ENCODE measurements at places on chromosomes 3 and 15.

DNA sequence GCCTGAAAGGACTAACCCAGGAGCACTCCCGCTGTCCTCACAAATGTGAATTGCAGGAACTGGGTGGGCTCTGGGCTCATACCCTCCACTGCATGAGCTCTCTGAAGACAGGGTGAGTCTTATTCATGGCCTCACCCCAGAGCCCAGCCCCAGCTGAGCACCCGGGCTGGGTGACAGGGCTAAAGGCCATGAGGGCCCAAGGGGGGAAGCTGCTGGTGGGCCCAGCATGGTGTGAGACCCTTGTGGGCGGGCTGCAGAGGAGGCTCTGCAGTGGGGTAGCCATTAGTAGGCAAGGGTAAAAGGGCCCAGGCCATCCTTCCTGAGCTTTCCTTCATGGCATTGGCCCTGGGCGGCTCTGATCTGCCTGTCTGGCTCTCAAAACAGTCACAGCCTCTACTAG is 30.3 kb downstream of the SRPRB start:
- no peak for DNase-seq

GRCh38 chr3:11832981-11833905 is 13.4 kb downstream of the TAMM41 start:
- DNase-seq: no peak

DNA sequence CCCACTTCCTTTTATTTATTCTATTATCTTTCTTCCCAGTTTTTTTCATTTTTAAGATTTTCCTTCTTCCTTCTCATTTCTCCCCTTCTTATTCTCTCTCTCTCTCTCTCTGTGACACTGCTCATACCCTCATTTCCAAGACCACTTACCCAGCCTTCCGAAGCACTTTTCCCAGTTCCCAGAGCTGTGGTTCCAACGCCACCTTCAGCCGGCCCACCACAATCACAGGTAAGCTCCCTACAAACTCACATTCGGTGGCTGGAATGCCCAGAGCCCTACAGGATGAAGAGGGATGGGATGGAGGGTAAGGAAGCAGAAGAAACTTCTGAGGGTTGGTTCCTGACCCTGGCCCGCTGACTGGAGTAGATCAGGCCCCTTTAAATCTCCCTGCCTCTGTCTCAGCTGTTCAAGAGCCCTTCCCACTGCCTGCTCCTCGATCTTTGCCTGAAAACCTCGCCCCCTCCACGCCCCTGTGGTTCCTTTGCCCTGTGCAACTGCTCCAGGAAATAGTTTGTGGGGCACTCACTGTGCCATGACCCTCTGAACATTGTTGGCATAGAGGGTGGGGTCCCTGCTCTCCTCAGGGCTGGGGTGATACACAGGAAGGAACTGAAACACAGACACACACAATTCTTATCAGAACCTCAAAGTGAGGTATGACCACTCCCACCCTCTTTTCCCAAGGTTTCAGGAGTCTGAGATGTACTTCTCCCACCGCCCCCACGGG is 4.8 kb downstream of the LPCAT4 start:
- no peak for DNase-seq

- no peak for DNase-seq
Measured at GRCh38 chr3:188834349-188834748, 337.4 kb upstream of the TPRG1 start.

- DNase-seq: no peak
Measured at GRCh38 chr3:9349321-9350117, 13.3 kb upstream of the THUMPD3 start.

- DNase-seq: no peak
Measured at GRCh38 chr15:64635499-64636495, 139.6 kb downstream of the RBPMS2 start.

- no peak for DNase-seq
Measured at GRCh38 chr3:37765591-37766488, 95.8 kb upstream of the CTDSPL start.

DNA sequence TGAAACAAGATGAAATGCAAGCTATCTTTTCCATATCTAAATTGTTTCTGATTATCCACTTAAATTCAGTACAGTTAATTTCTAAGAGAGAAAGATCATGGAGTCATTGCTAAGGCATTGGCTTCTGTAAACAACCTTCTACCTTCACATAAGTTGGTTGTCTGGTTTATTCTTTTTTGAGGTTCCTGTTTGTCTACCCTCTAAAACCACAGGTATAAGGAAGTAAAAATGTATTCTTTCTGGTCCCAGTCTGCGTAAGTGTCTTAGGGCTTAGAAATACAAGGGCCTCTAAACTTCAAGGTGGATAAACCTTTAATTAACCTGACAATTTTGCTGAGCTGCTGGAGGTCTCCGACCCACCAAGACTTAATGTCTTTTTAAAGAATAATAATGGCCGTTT is 3.6 kb upstream of the ATOSA start:
- no peak for DNase-seq

GRCh38 chr3:141659821-141660613 is 78.1 kb upstream of the RNF7 start:
- no peak for DNase-seq

- no peak for DNase-seq
Measured at GRCh38 chr3:193735850-193736249, 142.8 kb downstream of the OPA1 start.

DNA sequence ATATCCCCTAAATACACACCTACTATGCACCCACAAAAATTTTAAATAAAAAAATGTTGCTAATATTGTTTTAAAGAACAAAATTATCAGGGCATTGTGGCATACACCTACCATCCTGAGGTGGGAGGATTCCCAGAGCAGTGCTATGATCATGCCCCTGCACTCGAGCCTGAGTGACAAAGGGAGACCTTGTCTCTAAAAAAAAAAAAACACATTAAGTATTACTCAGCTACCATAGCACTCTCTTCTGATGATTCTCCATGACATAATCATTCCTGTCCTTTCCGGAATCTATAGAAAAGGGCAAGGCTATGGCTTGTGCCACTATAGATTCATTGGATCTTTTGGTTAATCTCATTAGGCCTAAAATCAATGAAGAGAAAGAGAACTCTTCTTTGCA is 77.4 kb downstream of the ACAP2 start:
- no peak for DNase-seq

GRCh38 chr3:45974686-45975085 is 20.9 kb downstream of the FYCO1 start:
- no peak for DNase-seq

- no peak for DNase-seq
Measured at GRCh38 chr15:80614711-80615360, 80.3 kb upstream of the ABHD17C start.

GRCh38 chr3:51711352-51712037 is 4.6 kb downstream of the GRM2 start:
- DNase-seq: no peak

GRCh38 chr15:70541511-70541910 is 221.8 kb downstream of the UACA start:
- DNase-seq: no peak

GRCh38 chr3:55207744-55208143 is 279.4 kb downstream of the WNT5A start:
- DNase-seq: no peak

DNA sequence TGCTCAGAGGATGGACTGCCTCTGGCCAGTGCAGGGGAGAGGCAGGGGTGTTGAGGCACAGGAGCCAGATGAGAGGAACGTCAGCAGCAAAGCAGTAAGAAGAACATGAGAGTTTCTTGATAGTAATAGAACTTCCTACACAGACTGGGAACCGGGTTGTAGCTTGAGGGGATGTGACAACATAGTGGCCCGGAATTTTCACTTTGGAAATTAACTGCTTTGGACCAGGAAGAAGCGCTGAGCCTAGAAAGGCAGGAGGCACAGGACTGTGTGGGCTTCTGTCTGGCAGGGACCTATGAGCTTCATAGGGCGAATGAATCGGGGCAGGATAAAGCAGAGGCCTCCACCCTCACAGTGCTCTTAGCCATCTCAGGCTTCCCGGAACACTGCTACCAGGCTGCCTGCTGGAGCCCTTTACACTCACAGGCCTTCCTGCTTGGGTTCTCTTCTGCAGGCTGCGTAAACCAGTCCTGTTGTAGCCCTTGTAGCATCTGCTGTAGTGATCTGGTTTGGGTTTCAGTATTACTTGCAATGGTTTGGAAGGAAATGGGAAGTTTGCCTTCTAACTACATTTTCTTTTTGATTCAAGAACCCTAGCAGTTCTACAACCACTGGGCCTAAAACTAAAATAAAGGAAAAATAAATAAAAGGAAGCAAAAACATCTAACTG is 3.3 kb upstream of the ADPGK start:
- no peak for DNase-seq

DNA sequence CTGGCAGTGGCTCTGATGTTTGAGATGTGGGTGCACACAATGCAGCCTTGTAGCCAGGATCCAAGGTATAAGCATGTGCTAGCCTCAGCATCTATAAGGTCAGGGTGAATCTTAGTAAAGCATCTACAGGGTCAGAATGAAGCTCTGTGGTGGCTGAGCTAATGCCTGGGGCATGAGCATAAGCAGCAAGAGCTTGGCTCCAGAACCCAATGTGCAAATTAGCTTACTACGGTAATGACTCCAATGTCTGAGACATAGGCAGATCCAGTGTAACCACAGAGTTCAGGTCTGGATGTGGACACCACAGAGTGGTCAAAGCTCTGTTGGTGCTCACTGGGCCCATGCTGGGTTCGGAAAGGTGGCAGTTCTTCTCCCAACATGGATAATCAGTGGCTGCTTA is 304.5 kb upstream of the NECTIN3 start:
- no peak for DNase-seq

- DNase-seq: no peak
Measured at GRCh38 chr3:58333206-58334012, 717 bp downstream of the PXK start.

- no peak for DNase-seq
Measured at GRCh38 chr3:126049289-126050049, 34.5 kb downstream of the SLC41A3 start.

- DNase-seq: no peak
Measured at GRCh38 chr3:180875124-180875698, 37.3 kb upstream of the FXR1 start.

DNA sequence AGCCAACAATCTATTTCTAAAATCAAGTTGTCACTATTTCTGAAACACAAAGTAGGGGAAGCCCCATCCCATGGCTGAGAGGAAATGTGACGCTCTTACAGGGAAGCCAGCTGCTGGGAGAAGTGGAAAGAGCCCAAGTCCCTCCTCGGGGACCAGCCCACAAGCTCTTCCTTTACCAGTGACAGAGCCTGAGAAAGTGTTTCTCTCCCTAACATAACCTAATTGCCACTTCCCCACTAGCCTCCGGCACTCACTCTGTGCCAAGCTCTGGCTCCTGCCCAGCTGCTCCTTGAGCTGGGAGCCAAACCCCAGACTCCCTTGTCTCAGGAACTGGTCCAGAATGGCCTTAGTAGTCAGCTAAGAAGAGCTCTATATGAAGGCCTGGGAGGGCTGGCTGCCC is 42.9 kb downstream of the TNFAIP8L3 start:
- no peak for DNase-seq

- DNase-seq: no peak
Measured at GRCh38 chr3:194468086-194468485, 18.7 kb downstream of the ATP13A3 start.

DNA sequence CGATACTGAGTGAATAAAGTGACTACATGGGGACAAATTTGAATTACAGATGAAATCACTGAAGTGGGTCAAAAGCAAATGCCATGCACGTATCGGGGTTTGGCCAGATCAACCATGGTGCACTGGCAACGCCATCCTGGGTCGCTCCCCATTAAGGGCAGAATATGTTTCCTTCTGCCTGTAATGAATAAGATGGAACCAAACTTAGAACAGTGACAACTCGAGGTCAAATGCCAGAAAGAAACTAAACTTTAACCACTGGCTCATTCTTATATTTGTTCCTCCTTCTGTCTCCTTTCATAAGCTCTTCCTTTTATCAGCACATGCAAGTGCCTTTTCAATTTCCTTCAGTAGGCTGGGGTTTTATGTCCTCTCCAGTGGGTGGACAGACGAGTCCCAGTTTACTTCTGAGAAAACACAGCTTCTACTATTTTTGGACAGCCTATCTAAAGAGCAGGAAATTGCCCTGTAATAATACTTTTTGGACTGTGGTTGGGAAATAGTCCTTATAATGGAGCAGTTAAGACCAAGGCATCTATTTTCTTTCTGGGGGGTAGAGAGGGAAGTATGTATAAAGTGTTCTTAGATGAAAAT is 61.4 kb downstream of the WHAMM start:
- DNase-seq: no peak

GRCh38 chr3:86815880-86816279 is 175.1 kb downstream of the VGLL3 start:
- DNase-seq: no peak

GRCh38 chr3:119990888-119991287 is 103.4 kb downstream of the GSK3B start:
- no peak for DNase-seq

DNA sequence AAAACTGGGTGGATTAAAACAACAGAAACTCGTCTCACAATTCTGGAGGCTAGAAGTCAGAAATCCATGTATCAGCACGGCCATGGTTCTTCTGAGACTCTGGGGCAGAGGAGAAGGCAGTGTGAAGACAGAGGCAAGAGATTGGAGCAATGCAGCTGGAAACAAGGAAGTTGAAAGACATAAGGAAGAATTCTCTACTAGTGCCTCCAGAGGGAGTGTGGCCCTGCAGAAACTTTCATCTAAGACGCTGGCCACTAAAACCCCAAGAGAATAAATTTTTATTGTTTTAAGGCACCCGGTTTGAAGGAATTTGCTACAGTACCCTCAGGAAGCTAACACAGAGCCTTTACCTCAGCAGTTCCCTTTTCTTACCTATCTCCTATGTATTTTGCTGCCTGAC is 1012.2 kb upstream of the CADM2 start:
- no peak for DNase-seq

DNA sequence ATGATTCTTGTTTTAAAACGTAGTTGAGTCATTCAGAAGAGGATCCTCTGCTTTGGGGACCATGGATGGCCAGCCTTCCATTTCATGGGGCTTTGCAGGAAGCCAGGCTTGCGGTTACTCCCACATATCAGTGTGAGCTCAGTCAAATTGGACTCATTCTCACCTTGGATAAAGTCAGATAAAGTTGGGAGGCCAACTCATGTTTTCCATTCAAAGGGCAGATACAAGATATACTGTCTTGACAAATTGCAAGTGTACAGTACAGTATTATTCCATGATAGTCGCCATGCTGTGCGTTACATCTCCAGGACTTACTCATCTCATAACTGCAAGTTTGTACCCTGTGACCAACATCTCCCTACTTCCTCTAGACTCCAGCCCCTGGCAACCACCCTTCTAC is 25.5 kb upstream of the B3GNT5 start:
- no peak for DNase-seq

DNA sequence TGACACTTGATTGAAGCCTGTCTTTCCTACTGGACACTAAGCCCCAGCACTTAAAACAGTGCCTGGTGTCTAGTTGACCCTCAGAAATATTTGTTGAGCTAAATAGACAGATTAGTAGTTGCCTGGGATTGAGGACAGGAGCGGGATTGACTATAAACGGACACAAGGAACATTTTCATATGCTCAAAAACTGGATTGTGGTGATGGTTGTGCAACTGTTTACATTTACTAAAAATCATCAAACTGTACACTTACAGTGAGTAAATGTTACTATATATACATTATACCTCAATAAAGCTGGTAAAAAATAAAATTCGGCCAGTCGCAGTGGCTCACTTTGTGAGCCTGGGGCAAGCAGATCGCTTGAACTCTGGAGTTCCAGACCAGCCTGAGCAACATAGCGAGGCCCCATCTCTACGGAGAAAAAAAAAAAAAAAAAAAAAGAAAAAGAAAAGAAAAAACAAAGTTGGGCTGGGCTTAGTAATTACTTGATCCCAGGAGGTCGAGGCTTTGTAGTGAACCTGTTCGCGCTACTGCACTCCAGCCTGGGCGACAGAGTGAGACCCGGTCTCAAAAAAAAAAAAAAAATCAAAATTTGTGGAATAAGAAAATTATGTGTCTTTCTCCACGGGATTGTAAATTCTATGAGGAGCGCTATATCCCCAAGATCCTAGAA is 632 bp upstream of the IDH3A start:
- no peak for DNase-seq

All from activated naive CD4-positive, alpha-beta T cell (primary cell).